ENCODE measurements at places on chromosomes 5 and 9.

- no peak for DNase-seq
Observed at GRCh38 chr5:151078490-151079262, 2.2 kb downstream of the TNIP1 start.

GRCh38 chr5:169637085-169637548 lies at the start of gene DOCK2:
Gene DOCK2 (plus strand): TSS chr5:169637275. CDS start chr5:169637327, 52 bp downstream.
- no peak for DNase-seq

- no peak for DNase-seq
Observed at GRCh38 chr5:134133995-134134541, 19.6 kb downstream of the TCF7 start.

GRCh38 chr5:123709422-123709821 lies 197.4 kb downstream of the CSNK1G3 start:
- DNase-seq = no peak

DNA sequence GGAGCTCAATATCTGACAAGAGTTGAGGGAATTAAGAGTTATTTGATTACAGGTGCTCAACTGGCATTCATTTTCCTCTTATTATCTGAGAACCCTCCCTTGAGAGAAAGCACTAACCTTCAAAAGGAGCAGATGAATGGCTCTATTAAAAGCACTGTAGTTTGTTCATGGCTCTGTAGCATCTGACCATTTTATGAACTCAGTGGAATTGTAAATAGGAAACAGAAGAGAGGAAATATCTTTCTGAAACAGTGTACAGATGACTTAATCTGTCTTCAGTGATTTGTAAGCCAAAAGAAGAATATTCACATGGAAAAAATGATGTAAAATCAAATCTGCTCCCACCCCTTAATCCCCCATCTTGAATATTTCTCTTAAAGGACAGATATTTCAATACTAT lies 810.4 kb upstream of the GRAMD2B start:
- DNase-seq = no peak

- DNase-seq = no peak
Observed at GRCh38 chr5:79990205-79990597, 861 bp downstream of the MTX3 start.

DNA sequence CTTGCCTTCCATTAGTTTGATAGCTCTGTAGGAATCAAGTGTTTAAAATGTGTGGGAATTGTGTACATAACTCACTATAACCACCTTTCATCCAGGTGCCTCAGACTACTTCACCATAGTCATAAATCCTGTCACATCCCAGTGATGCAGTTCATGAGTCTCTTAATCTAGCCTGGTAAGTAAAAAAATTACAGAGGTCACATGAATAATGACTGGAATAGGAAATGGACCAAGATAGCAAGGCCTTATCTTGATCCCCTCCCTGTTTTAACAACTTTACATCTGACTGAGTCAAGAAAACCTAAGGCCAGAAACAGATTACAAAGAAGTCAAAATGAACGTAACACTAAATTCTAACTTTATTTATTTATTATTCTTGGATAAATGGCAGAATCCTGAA lies 1.5 kb upstream of the RNF145 start:
- no peak for DNase-seq

DNA sequence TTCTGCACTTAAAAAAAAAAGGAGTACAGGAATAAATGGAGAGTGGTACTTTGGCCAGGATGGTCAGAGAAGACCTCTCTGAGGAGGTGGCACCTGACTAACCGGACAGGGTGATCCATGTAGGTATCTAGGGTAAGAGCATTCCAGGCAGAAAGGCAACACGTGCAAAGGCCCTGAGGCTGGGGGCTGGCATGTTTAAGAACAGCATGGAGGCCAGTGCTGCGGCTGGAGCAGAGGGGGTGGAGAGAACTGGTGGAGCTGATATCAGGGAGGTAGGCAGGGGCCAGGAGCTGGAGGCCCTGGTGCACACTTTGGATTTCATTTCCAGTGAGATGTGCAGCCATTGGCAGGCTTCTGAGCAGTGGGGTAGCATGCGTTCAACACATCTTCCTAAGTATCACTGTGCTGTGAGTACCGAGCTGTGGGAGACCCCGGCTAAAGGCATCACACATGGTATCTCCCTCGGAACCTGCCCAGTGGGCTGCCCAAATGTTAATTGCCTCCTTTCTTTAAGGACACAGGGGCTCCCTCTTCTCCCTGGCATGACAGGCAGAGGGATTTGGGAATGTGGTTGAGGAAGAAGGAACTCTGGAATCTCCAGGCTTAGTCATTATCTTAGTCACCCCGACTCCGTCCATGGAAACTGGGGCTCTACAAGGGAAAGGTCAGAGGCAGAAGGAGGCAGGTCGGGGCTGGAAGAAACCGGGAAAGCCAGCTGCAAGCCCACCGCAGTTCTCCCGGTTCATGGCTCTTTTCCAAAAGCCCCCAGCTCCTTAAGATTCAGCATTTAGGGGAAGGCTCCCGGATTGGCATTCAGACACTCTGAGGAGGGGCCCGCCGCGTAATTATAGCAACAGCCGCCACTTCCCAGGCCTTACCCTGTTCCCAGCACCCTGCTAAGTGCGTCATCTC lies 18.6 kb downstream of the SLC6A7 start:
- DNase-seq = no peak

DNA sequence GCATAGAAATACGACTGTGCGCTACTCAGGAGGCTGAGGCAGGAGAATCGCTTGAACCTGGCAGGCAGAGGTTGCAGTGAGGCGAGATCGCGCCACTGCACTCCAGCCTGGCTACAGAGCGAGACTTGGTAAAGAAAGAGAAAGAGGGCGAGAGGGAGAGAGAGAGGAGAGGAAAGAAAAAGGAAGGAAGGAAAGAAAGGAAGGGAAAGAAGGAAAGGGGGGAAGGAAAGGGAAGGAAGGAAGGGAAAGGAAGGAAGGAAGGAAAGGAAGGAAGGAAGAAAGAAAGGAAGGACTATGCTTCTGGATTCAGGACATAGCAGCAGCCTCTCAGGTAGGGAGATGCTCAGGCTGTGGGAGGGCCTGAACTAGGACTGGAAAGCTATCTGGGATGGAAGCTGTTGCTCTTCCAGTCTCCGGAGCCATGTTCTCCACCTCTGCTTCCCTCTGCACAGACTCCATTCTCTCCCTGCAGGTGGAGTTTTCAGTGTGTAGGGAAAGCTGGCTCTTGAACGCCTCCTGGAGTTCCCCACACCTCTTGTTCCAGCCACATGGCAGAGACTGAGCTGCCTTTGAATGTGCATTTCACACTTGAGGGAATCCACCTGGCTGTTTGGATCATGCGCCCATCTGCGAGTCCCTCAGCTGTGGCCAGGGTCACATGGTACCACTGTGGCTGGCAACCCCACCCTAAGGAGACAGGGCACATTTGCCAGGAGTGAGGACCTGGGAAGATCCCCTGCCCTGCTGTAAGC lies 9.1 kb downstream of the SWI5 start:
- no peak for DNase-seq

DNA sequence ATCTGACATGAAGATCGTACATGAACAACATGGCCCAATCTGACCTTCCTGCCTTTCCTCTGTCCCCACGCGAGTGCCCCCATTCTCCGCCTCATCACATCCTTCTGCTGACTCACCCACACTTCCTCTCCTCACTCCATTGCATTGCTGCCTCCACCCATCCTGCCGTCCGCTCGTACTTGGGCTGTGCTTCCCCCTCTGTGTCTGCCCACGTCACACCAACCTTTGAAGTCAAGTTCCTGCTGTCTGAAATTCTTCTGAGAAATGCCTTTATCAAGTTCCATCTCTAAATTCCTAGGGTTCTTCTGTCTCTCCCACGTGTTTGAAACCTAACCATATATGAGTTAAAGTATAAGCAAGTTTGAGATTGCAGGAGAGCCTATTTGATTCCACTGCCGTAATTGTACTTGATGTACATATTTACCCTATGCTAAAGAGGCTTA lies 18.0 kb upstream of the STARD4 start:
- DNase-seq = no peak

DNA sequence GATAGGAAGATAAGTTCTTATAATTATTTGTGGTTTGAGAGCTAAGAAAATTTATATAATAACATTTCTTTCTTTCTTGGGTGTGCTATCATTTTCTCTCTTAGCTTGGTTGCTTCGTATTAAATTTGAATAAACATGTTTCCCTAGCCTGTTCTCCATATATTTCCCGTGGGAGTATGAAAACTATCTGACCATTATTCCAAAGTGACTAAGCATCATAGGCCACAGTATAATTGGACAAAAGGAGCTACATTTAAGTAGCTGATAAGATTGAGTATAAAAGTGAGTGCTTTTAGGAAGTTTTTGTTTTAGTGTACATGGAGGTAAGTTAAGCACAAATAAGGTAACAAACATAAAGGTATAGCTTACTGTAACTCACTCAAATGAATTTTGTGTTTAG lies 8.4 kb upstream of the OSMR start:
- no peak for DNase-seq

DNA sequence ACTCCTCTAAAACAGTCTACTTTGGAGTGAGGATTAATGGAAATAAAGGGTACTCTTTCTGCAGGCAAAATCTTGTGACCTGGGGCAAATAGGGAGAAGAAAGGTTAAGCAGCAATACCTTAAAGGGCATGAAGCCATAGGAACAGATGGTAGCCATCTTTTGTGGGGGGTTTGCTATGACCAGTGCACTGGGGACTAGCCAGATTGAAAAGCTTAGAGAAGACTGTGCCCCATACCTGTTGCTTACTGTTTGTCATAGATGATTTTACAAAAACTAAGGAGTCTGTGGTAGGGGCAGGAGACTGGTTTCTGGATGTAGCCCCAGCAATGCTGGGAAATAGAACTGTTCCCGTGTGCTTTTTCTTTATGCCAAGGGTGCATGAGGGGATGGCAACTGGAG lies 58.6 kb downstream of the PAM start:
- DNase-seq = no peak

- no peak for DNase-seq
Observed at GRCh38 chr9:83167126-83167525, 104.2 kb upstream of the RASEF start.

GRCh38 chr5:143569213-143569701 lies 165.8 kb upstream of the NR3C1 start:
- DNase-seq = no peak

DNA sequence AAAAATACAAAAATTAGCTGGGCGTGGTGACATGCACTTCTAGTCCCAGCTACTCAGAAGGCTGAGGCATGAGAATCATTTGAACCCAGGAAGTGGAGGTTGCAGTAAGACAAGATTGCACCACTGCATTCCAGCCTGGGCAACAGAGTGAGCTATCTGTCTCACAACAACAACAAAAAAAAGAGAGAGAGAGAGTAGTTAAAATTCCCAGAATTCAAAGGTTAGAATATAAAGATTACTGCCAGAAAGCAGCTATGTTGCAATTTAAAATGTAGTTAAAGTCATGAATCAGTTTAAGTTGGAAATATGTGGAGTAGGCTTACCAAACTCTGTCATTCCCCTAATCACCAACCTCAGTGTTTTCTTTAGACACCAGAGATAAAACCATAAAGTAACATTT lies 58.7 kb upstream of the SUSD1 start:
- DNase-seq = no peak

DNA sequence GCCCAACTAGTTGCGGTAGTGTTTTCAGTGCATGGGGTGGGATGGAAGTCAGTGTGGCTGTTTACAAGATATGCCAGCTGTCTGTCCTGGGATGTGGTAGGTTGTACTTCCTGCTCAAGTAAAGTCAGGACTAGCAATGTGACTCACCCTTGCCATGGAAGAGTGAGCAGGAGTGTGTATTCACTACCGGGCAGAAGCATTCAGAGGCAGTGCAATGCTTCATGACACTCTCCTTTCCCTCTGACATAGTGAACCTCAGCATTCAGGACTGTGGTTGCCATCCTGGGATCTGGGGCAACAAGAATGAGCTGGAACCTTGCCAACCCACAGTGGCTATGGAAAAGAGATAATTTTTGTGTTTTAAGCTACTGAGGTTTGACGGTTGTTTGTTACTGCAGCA lies 68.9 kb downstream of the BOD1 start:
- DNase-seq = no peak

- no peak for DNase-seq
Observed at GRCh38 chr9:114588210-114588609, 641 bp downstream of the ATP6V1G1 start.

DNA sequence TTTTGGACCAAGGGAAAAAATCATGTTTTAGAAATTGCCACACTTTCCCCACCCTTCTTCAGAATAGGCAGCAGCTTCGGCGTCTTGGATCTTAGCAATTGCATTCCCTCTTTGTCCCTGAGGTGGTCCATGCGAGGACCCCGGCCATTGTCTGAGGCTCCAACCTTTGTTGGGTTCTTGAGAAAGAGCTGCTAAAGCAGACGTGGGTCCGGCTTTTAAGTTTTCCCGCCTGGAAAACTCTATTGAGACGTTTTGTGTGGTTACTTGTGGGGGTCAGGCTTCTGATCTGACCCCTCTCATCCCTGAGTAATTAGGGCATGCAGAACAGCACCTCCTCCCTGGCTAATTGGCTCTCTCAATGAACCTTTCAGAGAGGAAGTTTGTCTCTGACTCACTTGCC lies 509.6 kb upstream of the TNC start:
- DNase-seq = no peak

DNA sequence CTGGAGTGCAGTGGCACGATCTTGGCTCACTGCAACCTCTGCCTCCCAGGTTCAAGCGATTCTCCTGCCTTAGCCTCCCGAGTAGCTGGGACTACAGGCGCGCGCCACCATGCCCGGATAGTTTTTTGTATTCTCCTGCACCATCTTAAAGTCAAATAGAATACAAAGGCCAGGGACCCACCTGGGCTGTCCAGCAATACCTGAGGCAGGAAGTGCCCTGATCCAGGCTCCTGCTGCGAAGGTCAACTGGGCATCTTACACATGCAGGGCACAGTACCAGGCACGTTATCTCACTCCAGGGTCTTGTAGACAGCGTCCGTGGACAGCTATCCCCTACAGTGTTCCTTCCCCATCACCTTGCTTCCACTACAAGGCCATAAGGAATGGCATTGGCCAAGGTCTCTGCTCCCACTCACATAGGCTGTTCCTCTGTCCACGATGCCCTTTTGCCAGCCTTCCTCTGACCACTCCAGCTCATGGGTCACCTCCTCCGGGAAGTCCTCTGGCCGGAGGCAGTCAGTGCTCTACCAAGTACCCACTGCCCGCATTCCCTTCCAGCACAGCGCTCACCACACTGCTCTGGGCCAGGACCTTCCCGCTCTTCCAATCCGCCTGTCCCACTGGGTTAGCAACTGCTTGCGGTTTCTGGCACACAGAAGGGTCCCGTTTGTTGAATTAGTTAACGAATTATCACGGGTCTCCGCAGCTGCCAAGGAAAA lies 978 bp downstream of the P4HA2 start:
- DNase-seq = no peak

GRCh38 chr5:149429839-149430721 lies 51.0 kb upstream of the IL17B start:
- no peak for DNase-seq

DNA sequence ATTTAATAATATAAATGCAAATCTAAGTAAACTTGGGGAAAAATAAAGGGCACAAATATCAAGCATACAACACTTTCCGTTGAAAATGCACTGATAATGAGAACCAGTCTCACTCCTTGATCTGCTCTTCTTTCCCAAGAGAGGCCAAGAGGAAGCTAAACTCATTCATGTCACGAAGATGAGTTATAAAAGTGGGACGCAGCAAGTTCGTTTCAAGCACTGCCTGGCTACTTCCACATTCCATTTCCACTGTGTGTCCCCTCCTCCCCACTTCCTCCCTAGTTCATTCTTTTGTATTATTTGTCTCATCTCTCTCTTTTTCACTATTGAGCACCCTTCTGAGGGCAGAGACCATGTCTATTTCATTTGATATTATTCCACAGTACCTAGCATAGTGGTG lies 158.1 kb downstream of the SLC24A2 start:
- DNase-seq = no peak

Data from SHP77 treated with DMSO at 0.1 percent for 48 hours (cell line).